GM23248 (cell line): ENCODE measurements at places on chromosomes 6 and 20. TPM values are rescaled to one million over a fixed set of nuclear protein-coding genes. Genes with fewer than 3 reads are reported as not detected.

GRCh38 chr6:12543953-12544352 is 172.6 kb upstream of the PHACTR1 start:
- no peak overlapping the region for H3K4me3 ChIP-seq
- peaks cover 26% of the 10 kb centered on the region for H3K4me1 ChIP-seq
- H3K27ac ChIP-seq, result no peak overlapping the region
- H3K27me3 ChIP-seq, result no peaks in the 10 kb centered on the region

DNA sequence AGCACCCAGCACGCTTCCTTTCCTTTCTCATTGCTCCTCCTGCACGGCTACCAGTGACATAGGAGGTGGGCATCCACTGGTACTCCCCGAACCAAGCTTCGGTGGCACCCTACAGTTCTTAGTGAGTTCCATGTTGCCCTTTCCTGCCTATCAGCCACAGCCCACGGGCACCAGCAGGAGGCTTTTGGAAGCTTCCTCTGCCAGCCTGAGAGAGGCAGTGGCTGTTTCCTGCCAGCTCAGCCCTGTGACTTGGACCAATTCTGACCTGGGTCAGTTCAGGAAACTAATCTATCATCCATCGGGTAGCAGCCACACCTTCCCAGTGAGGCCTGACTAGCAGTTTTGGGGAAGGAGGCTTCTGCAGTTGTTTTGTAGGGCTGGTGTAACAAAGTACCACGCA is 176.4 kb upstream of the UST start:
- H3K27ac ChIP-seq, result no peak overlapping the region
- peaks cover 24% of the 10 kb centered on the region for H3K4me1 ChIP-seq
- DNase-seq, result no peak

- no peak overlapping the region for H3K4me3 ChIP-seq
- no peaks in the 10 kb centered on the region for H3K27me3 ChIP-seq
- no peaks in the 10 kb centered on the region for H3K4me1 ChIP-seq
- H3K36me3 ChIP-seq, result peaks cover 13% of the 10 kb centered on the region
These were observed 95.9 kb upstream of the EMILIN3 start for GRCh38 chr20:41462372-41463161.

- H3K27me3 ChIP-seq, result peaks cover 11% of the 10 kb centered on the region
- no peak overlapping the region for H3K4me3 ChIP-seq
- no peak for DNase-seq
- no peak overlapping the region for H3K27ac ChIP-seq
- H3K36me3 ChIP-seq, result no peaks in the 10 kb centered on the region
- H3K4me1 ChIP-seq, result no peaks in the 10 kb centered on the region
These were observed 95.8 kb downstream of the DHX35 start for GRCh38 chr20:39057911-39058310.

DEFB132 gene
- not detected in 2 replicates for polyA plus RNA-seq

GRCh38 chr20:57435498-57436222 is 44.5 kb downstream of the RBM38 start:
- peaks cover 12% of the 10 kb centered on the region; the same call in 1 of the 2 replicates for H3K27me3 ChIP-seq
- no peak overlapping the region for H3K27ac ChIP-seq
- no peaks in the 10 kb centered on the region for H3K4me1 ChIP-seq
- H3K4me3 ChIP-seq, result no peak overlapping the region

RGS17 gene
- 0.36 and 0.75 TPM in 2 replicates for polyA plus RNA-seq

DNA sequence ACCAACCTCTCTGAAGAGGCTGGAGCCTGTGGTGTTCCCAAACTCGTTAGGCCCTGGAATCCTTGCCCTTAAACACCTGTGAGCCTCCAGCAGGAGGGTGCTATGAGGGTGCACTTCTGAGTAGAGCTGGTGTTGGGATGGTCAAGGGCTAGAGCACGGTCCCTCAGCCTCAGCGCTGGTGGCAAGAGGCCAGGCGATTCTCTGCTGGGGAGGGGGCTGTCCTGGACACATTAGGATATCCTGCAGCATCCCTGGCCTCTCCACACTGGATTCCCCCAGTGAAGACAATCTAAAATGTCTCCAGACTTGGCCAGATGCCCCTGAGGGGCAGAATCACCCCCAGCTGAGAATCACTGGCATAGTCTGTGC is 157.8 kb downstream of the SYCP2 start:
- DNase-seq, result no peak
- H3K4me3 ChIP-seq, result no peak overlapping the region
- no peaks in the 10 kb centered on the region for H3K27me3 ChIP-seq
- no peaks in the 10 kb centered on the region for H3K4me1 ChIP-seq
- no peak overlapping the region for H3K27ac ChIP-seq
- H3K36me3 ChIP-seq, result no peaks in the 10 kb centered on the region

- H3K4me1 ChIP-seq, result peaks cover 36% of the 10 kb centered on the region
- H3K27me3 ChIP-seq, result no peaks in the 10 kb centered on the region
- DNase-seq, result no peak
- 0 out of 2 replicates have a peak overlapping the region, but pooled peaks have one; percentile 58 for H3K27ac ChIP-seq
- no peak overlapping the region for H3K4me3 ChIP-seq
These were observed 4.0 kb downstream of the PLAGL2 start for GRCh38 chr20:32203356-32204204.

DNA sequence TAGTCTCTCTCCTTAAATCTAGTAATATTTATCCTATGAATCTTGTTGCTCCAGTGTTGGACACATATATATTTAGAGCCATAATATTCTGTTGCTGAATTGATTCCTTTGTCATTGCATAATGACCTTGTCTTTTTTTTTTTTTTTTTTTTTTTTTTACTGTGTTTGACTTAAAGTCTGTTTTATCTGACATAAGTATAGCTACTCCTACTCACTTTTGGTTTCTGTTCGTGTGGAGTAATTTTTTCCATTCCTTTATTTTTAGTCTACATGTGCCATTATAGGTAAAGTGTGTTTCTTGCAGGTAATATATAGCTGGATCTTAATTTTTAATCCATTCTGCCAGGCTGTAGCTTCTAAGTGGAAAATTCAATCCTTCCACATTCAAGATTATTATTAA is 166.5 kb downstream of the GMDS start:
- no peaks in the 10 kb centered on the region for H3K4me1 ChIP-seq
- H3K4me3 ChIP-seq, result no peak overlapping the region
- no peaks in the 10 kb centered on the region for H3K27me3 ChIP-seq
- no peak for DNase-seq
- no peaks in the 10 kb centered on the region for H3K36me3 ChIP-seq

PRND gene
- not detected in 2 replicates for polyA plus RNA-seq

- no peaks in the 10 kb centered on the region for H3K27me3 ChIP-seq
- peak overlapping the region; percentile 27; the same call in 1 of the 2 replicates for H3K27ac ChIP-seq
- H3K4me1 ChIP-seq, result peaks cover 17% of the 10 kb centered on the region
- DNase-seq, result peak; percentile 74
- no peak overlapping the region for H3K4me3 ChIP-seq
- 0 out of 2 replicates have a peak, but pooled peaks cover 3% of the 10 kb centered on the region for H3K36me3 ChIP-seq
These were observed 72.4 kb downstream of the ASCC3 start for GRCh38 chr6:100808638-100809275.

DNA sequence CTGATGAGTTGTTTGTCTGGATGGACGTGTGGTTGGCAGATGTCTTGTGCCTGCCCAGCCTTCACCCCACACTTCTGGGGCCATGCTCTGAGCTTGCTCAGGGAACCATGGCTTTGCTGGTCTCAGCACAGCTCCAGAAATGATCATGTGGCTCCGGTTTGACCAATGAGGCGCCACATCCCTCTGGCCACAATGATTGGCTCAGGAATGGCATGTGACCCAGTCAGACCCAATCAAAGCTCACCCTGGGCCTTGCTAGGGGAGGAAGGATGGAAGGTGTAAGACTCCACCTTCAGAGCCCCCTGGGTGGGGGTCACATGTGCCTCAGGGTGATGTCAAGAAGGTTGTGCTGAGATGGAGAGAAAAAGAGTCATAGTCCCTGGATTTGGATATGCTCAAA is 281.6 kb upstream of the SULF2 start:
- H3K27me3 ChIP-seq, result peaks cover 6% of the 10 kb centered on the region
- H3K27ac ChIP-seq, result no peak overlapping the region

- DNase-seq, result no peak
- no peak overlapping the region for H3K27ac ChIP-seq
- no peaks in the 10 kb centered on the region for H3K4me1 ChIP-seq
- H3K4me3 ChIP-seq, result no peak overlapping the region
- H3K27me3 ChIP-seq, result peaks cover 9% of the 10 kb centered on the region
These were observed 368.2 kb upstream of the SULF2 start for GRCh38 chr20:48153523-48153922.

DNA sequence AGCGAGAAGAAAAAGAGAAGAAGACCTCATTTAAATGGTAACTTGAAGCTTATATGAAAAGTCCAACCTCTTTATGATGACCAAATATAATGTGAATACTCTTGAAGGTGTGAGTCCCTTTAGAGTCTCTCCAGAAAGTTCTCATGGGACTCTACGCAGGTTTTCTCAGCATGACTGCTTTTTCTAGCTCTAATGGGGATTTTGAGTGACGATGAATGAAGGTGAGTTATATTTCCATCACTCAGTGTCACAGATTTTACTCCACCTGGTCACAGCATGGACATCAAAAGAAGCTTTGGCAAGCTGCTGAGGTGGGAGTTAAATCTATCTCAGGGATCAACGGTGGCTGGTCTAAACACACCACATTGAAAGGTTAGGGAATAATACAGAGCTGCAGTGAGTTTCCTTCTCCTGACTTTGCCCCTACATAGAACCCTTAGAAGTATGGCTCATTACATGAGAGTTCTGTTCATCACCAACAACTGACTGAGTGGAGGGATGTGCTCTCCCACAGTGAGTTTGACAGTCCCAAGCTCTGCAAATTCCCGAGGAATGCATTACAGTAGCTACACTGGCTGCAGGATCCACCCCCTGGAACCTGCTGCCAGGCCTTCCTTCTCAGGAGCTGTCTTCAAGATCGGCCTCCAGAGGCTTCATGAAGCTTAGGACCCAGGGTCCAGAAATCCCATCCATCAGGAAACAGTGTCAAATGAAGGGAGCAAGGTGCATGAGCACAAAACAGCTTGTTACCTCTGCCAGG is 126.8 kb downstream of the FOXC1 start:
- no peaks in the 10 kb centered on the region for H3K27me3 ChIP-seq
- no peak for DNase-seq
- H3K27ac ChIP-seq, result no peak overlapping the region
- no peak overlapping the region for H3K4me3 ChIP-seq
